ENCODE measurements at places on chromosomes 3 and 15.

DNA sequence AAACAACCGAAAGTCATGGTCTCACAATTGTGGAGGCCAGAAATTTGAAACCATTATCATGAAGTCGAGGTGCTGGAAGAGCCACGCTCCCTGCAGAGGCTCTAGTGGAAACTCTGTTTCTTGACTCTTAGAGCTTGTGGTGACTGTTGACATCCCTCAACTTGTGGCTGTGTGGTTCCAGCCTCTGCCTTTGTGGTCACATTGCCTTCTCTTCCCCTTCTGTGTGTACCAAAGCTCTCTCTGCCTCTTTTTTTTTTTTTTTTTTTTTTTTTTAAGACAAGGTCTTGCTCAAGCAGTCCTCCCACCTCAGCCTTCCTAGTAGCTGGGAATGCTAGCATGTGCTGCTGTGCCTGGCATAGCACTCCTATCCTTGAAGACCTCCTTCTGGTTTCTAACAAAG lies 48.7 kb upstream of the CRTC3 start:
- DNase-seq, result no peak

DNA sequence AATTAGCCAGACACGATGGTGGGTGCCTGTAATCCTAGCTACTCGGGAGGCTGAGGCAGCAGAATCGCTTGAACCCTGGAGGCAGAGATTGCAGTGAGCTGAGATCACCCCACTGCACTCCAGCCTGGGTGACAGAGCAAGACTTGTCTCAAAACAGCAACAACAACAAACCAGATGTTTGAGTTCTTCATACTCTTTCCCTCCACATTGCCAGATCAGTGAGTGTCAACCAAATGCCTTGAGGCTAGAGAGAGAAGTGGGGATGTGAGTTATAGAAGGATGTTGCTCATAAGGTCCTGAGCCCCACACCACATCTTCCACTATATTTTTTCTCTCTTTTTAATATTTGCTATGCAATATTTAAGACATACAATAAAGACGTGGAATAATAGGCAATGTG lies 19.8 kb downstream of the MAPKBP1 start:
- no peak for DNase-seq

- DNase-seq, result no peak
Measured at GRCh38 chr3:122523317-122523716, 8.6 kb upstream of the KPNA1 start.

DNA sequence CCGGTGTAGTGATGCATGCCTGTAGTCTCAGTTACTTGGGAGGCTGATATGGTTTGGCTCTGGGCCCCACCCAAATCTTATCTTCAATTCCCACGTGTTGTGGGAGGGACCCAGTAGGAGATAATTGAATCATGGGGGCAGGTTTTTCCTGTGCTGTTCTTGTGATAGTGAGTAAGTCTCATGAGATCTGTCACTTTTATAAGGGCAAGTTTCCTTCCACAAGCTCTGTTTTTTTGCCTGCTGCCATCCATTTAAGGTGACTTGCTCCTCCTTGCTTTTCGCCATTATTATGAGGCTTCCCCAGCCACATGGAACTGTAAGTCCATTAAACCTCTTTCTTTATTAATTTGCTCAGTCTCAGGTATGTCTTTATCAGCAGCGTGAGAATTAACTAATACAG lies 566.7 kb upstream of the NECTIN3 start:
- no peak for DNase-seq

GRCh38 chr15:96320703-96321638 lies 9.5 kb upstream of the NR2F2 start:
- no peak for DNase-seq

- no peak for DNase-seq
Measured at GRCh38 chr3:43616034-43616433, 5.8 kb downstream of the ANO10 start.

- no peak for DNase-seq
Measured at GRCh38 chr3:174973465-174973864, 114.3 kb downstream of the NAALADL2 start.

- DNase-seq, result no peak
Measured at GRCh38 chr3:76582632-76583378, 457.1 kb upstream of the ROBO2 start.

DNA sequence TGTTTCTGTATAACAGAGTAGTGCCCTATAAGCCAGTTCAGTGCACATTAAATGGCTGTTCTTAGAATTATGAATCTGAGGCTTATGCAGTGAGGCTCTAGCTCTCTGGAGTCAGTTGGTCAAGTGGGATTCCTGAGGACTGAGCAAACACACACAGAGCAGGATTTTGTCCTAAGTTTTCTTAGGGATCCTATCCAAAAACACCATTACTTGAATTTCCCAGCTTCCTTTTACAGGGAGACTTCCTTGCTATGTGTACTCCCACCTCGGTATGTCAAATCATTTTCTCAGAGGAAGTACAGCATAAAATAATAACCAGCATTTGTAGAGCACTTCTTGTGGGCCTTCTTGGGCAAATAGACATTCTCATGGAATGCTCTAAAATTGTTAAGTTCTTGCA lies 63.1 kb upstream of the GOLGA6B start:
- DNase-seq, result no peak

- no peak for DNase-seq
Measured at GRCh38 chr3:81622395-81622794, 139.1 kb downstream of the GBE1 start.

GRCh38 chr15:56832125-56832524 lies 86.3 kb upstream of the TCF12 start:
- no peak for DNase-seq

- no peak for DNase-seq
Measured at GRCh38 chr3:22734207-22734606, 468.9 kb upstream of the UBE2E2 start.

DNA sequence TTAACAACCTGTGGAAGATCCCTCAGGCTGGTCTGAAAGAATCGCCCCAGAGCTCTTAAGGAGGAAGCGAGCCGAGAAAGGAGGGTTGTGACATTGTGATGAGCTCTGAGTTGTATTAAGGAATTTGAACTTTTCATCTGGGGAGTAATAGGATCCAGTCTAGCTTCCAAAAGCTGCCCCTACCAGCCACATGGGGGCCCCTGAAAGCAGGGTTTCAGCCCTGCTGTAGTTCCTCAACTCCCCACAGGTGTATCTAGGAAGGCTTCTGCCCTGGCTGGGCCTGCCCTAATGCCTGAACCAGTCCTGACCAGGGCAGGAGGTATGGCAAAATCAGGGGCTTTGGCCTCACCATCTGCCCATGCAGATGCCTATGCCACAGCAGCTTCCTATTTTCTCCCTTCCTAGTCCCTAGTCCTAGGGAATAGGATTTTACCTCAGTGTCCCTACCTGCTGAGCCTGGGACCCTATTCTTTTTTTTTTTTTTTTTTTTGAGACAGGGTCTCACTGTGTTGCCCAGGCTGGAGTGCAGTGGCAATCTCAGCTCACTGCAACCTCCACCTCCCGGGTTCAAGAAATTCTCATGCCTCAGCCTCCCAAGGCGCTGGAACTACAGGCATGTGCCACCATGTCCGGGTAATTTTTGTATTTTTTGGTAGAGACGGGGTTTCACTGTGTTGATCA lies 5.0 kb upstream of the AP3S2 start:
- DNase-seq, result no peak

DNA sequence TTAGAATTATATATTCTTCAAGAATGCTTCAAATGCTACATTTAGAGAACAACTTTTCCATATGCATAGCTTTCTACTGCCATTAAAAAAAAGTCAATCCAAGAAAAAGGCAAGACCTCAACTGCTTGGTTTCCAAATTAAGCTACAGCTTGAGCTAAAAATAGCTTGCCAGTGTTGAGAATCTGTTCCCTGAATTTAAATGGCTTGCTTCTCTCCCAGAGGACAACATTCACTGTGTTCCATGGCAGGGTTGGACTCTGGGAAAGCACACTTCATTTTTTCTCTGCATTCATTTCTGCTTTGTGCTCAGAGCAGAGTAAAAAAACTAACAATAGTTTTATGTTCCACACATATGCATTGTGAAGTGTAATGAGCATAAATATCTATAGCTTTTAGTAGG lies 50.3 kb upstream of the ACTL6A start:
- no peak for DNase-seq

DNA sequence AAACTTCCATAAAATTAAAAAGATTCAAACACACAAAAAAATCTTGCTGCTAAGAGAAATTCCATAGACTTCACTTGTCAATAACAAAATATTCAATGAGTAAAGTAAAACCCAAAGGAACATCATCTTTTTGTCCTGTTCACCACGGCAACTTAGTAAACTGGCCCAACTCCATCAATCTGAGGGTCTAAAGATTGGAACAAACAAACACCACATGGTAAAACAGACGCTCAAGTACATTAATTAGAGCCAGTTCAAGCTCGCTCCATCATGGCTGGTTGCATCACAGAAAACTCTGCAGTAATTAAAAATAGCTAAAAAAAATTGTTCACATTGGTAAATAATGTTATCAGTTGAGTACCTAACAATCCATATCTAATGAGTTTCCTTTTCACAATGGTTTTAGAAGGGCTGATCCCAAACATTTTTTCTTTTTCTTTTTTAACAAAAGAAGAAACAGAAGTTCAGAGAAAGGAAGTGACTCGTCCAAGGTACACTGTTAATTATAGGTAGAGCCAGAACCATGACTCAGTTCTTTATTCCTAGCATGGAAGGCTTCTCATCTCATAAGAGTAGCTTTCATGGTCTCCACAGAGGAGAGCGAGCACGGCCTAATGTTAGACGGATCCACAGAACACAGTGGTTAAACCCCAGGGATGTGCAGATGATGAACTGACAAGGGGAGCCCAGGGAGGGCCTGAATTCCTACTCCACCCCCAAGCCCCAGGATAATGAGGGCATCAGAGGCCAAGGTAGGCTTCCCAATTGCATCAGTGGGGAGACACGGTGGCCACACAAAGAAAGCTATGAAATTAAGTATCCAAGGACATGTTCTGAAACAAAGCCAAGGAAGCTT lies 79.2 kb upstream of the ARHGEF3 start:
- DNase-seq, result no peak

DNA sequence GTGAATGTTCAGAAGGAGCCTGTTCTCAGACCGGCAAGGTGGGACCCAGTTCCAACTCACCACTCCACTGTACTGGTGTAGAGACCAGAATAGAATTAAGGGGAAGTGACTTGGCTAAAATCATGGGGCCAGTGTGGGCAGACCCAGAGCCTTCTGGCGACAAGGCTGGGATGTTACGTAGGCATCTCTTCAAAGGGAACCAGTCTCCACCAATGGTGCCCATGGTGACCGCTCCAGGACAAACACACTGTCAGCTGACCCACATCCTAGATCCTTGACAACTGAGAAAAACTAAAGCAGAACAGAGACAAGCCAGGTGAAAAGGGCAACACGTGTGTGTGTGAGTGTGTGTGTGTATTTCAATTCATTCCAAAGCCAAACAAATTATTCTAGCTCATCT lies 321.7 kb upstream of the FRG2C start:
- DNase-seq, result no peak

DNA sequence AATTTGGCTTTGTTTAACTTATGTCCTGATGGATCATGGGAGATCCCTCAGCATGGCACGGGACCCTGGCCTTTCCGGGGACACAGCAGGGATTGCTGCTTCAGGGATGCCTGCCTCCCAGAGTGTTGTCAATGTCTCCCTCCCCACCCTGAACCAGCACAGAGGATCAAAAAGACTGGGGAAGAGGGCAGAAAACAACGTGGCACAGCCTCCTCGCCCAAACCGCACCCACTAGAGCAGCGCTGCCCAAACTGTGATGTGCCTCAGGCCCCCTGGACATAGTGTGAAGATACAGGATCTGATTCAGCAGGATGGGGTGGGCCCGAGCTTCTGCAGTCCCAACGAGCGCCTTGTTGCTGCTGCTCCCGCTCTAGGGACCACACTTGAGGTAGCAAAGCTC lies 34.5 kb downstream of the SLC6A20 start:
- DNase-seq, result no peak

DNA sequence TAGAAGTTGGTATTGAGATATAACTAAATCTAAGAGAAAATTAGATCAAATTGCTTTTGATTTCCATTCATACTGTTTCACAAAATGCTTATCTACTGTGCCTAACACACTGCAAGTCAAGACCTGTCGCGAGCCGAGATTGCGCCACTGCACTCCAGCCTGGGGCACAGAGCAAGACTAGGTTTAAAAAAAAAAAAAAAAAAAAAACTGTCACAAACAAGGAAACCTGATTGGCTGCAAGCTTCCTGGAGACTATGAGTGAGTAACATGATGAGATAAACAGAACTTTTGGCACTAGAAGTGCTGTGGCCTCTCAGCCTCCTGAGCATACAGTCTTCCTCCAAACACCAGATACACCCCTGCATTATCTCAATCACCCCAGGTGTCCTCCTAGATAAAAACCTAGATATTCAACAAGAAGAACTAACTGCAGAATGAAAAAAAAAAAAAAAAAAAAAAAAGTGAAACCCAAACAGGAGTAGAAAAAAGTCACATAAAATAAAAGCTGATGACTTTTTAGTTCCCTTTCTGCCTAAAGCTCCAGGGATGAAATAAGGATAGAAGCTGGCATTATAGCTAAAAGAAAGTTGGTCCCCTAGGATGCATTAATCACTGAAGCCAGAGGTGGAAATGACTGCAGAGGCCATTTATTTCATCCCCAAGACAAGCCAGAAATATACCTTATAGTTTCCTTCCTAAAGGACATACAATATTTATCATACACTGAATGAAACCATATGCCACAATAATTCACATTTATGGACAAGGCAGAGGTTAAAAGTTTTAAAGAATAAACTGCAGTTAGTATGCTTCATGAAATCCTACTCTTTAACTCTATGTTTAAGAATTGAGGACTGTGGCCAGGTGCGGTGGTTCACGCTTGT lies 82.4 kb downstream of the P3H2 start:
- DNase-seq, result no peak

GRCh38 chr3:46006238-46007032 lies 10.8 kb upstream of the FYCO1 start:
- DNase-seq, result no peak

DNA sequence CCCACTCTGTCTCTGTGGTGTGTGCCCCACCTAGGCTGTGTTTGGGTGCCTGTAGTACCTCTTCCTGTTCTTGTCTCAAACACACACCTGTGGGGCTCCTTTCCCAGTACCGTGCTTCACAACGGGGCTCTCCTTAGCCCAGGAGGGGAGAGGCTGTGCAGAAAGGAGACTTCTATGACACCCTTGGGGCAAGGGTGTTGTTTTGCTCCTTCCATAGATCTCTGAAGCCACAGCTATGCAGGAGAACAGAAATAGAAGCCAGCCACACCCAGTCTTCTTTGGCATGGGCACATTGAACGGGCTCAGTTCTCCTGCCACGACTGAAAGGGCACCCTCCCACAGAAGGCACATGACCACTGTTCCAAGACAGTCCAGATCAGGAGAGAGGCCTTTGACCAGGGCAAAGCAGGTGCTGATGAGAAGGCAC lies 74.3 kb downstream of the LIPC start:
- DNase-seq, result no peak

DNA sequence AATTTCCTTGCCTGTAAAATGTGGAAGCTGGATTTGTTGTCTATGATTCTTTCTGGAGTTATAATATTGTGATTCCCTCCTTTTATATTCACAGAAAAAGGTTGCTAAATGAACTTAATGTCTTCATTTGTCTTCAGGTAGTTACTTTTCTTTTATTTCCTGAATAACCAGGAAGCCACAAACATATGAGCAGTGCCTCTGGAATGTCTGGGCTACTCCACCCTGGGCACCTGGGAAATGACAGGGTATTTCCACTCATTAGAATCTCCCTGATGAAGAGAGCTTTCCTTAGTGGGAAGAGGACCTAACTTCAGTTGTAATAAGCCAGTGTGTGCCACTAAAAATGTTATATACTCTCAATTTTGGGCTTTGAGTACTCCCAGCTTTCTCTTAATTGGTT lies 3.8 kb upstream of the SLMAP start:
- no peak for DNase-seq
